Jurkat, Clone E6-1 (cell line): ENCODE measurements at places on chromosomes 6 and 20.

GRCh38 chr6:136647363-136647852 is 97.2 kb upstream of the MAP7 start:
- DNase-seq, result peak; percentile 10

GRCh38 chr6:117448732-117449485 is 23.2 kb upstream of the ROS1 start:
- no peak for DNase-seq

- DNase-seq, result no peak
Observed at GRCh38 chr6:124131259-124131658, 327.6 kb downstream of the NKAIN2 start.

- no peak for DNase-seq
Observed at GRCh38 chr6:77450924-77451323, 12.4 kb downstream of the HTR1B start.

GRCh38 chr20:6178537-6178936 is 55.7 kb upstream of the FERMT1 start:
- no peak for DNase-seq

DNA sequence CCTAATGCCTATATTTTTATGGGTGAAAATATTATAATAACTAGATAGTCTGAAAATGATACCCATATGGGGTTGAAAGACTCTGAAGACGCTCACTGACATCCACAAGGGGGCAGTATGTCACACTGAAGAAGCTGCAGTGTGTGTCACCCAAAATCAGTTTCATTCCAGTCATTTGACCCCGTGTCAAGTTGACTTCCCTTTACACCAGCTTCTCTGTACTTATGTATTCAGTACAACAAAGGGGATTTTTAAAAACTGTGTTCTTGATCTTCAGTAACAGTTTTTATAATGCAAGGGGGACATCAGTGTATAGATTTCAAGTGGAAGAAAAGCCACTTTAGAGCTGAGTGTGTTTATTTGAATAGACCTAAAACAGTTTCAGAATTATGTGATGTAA is 19.3 kb downstream of the FAXC start:
- peak; percentile 71 for DNase-seq

DNA sequence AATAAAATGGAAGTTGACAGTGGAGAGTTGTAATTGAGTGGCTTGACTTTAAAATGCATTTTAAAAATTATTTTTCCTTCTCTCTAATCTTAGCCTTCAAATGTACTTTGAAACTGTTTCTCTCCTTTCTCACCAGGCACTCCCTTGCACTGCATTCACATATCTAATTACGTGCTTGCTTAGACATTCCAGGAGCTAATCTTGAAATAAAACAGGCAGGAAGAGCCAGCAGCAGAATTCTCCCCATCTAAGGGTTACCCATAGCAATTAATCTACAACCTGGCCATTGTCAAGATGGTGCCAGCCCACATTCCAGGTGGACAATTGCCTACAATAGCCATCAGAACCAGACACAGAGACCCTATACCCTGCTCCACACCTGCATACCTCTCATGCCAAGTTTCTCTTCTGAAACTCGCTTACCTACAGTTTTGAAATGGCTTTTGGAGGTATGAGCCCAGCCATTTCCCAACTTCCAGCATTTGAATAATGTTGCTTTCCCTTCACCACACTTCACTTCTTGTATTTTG is 167.6 kb upstream of the GJE1 start:
- DNase-seq, result no peak

DNA sequence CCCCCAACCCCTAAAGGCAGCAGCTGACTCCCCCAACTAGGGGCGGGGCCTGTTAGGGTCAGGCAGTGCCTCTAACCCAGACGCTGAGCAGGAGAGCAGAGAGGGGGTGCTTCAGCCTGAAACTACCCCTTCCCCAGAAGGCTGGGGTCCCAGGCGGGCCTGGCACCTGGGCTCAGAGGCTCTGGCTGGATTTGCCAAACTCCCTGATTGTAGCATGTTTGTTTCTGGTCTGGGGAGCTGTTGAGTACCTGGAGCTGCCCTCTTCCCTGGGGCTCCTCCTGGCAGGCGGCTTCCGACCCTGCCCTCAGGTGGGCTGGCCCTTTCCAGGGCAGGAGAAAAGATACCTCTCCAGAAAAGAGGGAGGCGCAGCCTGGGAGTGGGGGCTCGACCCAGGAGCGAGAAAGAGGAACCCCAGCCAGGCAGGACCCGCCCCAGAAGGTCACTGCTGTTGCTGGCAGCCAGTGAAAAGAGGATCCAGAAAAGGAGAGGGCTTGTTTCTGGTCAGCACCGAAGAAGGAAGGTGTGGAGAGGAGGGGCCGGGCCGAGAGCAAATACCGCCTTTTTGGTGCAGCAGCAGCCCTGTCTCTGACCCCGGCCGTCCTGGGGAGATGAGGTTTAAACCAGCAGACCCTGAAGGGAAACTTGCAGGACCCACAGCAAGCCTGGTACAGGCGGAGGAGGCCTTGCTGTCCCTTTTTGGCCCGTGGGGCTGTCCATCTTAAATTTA is 810 bp upstream of the ABHD16B start:
- DNase-seq, result no peak

- DNase-seq, result no peak
Observed at GRCh38 chr6:149393002-149393679, 6.9 kb upstream of the SUMO4 start.

DNA sequence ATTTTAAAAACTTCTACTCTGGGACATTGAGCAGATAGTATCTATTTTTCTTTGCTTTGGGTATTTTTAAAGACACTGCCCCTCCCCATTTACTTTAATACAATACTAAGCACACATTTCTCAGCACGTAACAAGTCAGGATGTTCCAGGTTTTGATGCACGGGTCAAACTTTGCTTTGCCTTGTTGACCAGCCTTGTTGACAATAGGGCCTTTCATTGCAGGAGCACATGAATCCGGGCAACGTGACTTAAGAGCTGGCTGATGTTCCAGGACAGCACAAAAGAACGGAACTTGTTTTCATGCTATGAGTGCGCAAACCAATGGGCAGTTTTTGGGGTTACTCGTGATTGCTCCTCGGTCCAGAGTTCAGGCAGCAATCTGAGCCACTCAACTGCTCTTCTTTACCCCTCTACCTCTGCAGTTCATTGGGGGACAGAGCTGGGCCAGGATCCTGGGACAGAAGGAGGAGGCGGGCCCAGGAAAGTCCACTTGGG is 78.6 kb upstream of the SLC22A16 start:
- DNase-seq, result no peak

- DNase-seq, result no peak
Observed at GRCh38 chr6:138044458-138044857, 62.8 kb downstream of the PERP start.

DNA sequence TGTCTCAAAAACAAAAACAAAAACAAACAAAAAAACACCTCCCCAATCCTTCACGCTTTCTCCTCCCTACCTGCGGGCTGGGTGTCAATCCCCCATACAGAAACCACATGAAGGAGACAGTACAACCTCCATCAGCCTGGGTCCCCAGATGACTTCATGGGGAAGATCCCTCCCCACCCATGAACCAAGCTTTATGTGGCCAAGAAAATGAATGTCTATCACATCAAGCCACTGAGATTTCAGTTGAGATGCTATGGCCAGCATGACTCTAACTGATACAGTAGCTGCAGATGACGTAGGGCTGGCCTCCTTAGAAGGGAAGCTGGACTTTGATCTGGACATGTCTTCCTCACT is 21.2 kb upstream of the BNIP5 start:
- no peak for DNase-seq

- DNase-seq, result no peak
Observed at GRCh38 chr20:47667531-47668312, 117.6 kb downstream of the SULF2 start.

- DNase-seq, result no peak
Observed at GRCh38 chr6:112480553-112480952, 133.4 kb downstream of the RFPL4B start.

DNA sequence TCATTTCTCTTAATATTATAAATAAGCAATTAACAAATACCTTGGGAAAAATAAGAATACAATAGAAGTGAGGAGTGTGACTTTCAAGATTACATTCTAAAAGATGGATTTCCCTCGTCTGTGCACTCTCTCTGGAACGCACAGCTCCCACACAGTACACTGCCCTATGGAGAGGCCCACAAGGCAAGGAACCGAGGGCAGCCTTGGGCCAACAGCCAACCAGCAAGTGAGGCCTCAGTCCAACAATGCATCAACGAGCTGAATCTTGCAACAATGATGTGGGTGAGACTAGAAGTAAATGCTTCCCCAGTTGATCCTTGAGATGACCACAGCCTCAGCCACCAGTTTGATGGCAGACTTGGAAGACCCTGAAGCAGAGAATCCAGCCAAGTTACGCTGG is 34.5 kb upstream of the AVP start:
- no peak for DNase-seq

- no peak for DNase-seq
Observed at GRCh38 chr6:75158176-75158575, 47.7 kb downstream of the COL12A1 start.

DNA sequence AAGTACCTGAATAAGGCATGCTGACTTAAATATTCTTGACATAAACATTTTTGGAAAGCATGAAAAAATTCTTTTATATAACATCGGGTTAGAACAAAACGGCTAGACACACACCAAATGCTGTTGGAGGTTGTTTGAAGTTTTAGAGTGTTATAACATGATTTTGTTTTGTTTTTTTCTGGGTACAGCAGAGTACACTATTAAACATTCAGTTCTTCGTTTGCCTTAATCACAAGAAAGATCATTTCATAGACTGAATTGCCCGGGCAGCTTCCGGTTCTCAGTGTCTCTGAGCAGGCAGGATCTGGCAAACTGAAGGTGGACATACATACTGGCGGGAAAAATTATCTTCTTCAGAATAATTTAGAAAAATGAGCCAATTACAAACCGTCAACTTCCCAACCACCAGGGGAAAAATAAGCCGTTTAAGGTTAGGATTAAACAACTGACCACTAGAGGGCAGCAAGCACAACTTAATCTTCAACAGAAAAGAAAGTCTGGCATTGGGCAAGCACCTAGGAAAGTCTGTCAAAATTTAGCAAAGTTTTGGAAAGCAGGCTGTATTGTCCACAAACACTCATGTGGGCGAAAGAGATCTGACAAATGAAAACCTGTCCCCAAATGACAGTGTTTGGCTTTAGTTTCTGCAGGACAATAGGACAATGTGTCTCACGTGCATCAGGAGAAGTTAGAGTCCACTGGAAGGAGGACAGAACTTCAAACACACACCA is 15.0 kb downstream of the ZNF217 start:
- DNase-seq, result peak; percentile 92

- no peak for DNase-seq
Observed at GRCh38 chr20:57243480-57244220, 22.8 kb downstream of the BMP7 start.

DNA sequence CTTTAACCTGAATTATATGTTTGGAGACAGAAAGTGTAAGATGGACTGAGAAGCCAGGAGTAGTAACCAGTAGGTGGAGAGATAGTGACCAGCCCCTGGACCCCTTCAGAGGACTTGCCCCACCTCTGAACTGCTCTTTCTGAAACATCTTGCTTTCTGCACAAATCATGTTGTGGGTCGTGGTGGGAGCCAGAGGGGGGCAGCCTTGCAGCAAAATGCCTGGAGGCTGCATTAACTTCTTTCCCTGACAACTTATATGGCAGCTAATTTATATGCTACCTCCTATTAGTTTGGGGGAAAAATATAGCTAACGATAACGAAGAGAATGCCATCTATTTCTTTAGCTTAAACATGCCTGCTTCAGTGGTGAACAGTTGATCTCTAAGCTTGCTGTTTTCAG is 859.8 kb downstream of the MAFB start:
- no peak for DNase-seq

DNA sequence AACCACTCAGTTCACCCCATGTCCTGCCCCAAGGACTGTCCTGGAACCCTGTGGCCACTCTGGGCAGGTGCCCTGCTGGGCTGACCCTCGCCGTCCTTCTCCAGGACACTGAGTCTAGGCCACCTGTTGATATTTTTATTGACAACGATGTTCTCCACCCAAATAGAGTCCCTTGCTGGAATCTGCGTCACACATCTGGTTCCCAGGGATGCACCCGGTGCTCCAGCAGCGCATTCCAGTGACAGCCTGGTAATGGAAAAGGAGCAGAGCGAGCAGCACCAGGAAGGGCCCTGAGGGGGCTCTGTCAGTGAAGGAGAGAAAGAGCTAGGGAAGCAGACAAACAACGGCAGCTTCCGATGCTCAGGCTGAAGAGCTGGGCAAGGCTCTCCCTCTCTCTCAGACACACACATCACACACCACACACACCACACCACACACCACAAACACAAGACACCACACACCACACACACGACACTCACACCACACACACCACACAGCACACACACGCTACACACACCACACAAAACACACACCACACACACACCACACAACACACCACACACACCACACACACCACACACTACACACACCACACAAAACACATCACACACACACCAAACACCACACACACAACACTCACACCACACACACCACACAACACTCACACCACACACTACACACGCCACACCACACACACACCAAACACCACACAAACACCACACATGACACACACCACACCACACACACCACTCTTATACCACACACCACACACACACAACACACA is 117.9 kb upstream of the THBS2 start:
- no peak for DNase-seq

- no peak for DNase-seq
Observed at GRCh38 chr20:2680046-2680445, 12.5 kb upstream of the EBF4 start.

GRCh38 chr20:64030371-64031134 is 5.4 kb upstream of the C20orf204 start:
- no peak for DNase-seq

- no peak for DNase-seq
Observed at GRCh38 chr6:45650524-45651135, 272.9 kb upstream of the SUPT3H start.

- no peak for DNase-seq
Observed at GRCh38 chr6:95949985-95950384, 65.8 kb upstream of the FUT9 start.

- no peak for DNase-seq
Observed at GRCh38 chr6:15916581-15916980, 212.3 kb upstream of the MYLIP start.

DNA sequence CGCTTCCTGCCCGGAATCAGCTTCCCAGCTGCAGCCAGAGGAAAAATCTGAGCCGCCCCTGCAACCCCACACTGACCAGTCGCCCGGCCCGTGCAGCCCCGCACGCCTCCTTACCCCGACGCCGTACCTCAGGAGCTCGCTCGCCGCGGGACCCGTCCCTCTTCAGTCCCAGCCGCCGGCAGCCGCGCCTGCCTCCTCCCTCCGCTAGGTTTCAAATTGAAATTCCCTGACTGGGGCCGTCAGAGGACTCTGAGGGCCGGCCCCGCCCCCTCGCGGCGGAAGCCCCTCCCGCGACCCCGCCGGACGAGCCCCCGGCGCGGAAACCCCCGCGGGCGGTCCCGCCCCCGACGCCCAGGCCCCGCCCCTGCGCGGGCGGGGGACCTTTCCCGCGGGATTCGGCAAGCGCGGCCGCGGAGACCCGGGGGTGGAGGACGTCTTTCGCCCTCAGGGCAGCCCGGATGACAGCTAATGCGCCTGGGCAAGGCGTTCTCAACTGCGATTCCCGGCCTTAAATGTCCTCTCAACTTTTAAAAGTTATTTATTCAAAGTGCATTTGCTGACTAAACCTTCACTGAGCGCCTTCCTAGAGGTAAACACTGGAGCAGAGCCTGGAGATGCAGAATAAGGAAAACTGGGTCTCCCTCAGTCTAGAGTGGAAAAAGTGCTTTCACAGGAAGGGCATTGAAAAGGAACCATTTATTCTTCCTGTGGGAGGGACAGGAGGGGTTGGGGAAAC is at the start of gene EPB41L2:
Gene EPB41L2, minus strand, starts transcription at position 218 of the 736 bp plus-strand sequence. CDS start 106,760 bp downstream, outside the sequence.
- DNase-seq, result peak; percentile 68

- DNase-seq, result no peak
Observed at GRCh38 chr6:118708055-118708454, 56.7 kb upstream of the CEP85L start.

GRCh38 chr6:111417181-111417585 is 65.8 kb downstream of the REV3L start:
- DNase-seq, result peak; percentile 47
